ENCODE measurements at places on chromosomes 12 and 14. TPM values are rescaled to one million over a fixed set of nuclear protein-coding genes. Genes with fewer than 3 reads are reported as not detected.
A peak's percentile ranks its signal among the peaks of the same experiment; 100 is the strongest.

Gene RTL1
- total RNA-seq: not detected

Gene CDKN1B
- total RNA-seq: 49.2 TPM

Gene TRHDE
- total RNA-seq: 13.8 TPM

Gene TMEM179
- not detected for total RNA-seq

Gene KLHL28
- total RNA-seq: 7.4 TPM

Gene SRGAP1
- 5.8 TPM for total RNA-seq

Gene TIMELESS
- 6.4 TPM for total RNA-seq

Gene BEST3
- total RNA-seq: not detected

Gene CLEC6A
- not detected for total RNA-seq

Gene COX8C
- not detected for total RNA-seq

Gene MSI1
- total RNA-seq: 5.8 TPM

Gene OTOGL
- 1.7 TPM for total RNA-seq

Gene C1QL4
- total RNA-seq: not detected

Gene MMP17
- total RNA-seq: 32.2 TPM

Gene EVL
- total RNA-seq: 127 TPM

Gene GZMH
- not detected for total RNA-seq

- H3K4me1 ChIP-seq: no peaks in the 10 kb centered on the region
- DNase-seq: no peak
- H3K27ac ChIP-seq: no peak overlapping the region
- H3K4me3 ChIP-seq: no peak overlapping the region
- H3K36me3 ChIP-seq: no peaks in the 10 kb centered on the region
These were observed 29.3 kb downstream of the MYF5 start for GRCh38 chr12:80745851-80746505.

DNA sequence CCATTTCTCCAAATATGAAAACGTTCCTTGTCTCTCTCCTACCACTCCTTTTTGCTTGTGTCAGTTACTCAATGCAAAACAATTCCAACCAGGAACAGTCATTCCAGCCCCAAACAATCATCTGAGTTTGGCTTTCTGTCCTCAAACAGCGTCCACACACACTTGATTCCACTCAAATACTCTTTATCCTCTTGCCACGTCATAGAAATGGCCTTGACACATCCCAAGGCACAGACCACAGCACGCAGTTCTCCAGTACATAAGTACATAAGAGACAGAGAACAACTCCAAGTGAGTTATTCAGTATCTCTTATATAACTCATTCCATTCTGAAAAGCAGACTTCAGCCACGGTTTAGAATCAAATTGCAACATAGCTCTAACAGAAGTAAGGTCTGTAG is 299.2 kb downstream of the RPS29 start:
- no peaks in the 10 kb centered on the region for H3K27me3 ChIP-seq
- H3K27ac ChIP-seq: no peak overlapping the region
- no peaks in the 10 kb centered on the region for H3K36me3 ChIP-seq

- no peaks in the 10 kb centered on the region for H3K36me3 ChIP-seq
- H3K4me1 ChIP-seq: no peaks in the 10 kb centered on the region
- no peak overlapping the region for H3K27ac ChIP-seq
- no peaks in the 10 kb centered on the region for H3K27me3 ChIP-seq
- no peak overlapping the region for H3K4me3 ChIP-seq
These were observed 18.5 kb upstream of the ANO2 start for GRCh38 chr12:5963515-5963914.

DNA sequence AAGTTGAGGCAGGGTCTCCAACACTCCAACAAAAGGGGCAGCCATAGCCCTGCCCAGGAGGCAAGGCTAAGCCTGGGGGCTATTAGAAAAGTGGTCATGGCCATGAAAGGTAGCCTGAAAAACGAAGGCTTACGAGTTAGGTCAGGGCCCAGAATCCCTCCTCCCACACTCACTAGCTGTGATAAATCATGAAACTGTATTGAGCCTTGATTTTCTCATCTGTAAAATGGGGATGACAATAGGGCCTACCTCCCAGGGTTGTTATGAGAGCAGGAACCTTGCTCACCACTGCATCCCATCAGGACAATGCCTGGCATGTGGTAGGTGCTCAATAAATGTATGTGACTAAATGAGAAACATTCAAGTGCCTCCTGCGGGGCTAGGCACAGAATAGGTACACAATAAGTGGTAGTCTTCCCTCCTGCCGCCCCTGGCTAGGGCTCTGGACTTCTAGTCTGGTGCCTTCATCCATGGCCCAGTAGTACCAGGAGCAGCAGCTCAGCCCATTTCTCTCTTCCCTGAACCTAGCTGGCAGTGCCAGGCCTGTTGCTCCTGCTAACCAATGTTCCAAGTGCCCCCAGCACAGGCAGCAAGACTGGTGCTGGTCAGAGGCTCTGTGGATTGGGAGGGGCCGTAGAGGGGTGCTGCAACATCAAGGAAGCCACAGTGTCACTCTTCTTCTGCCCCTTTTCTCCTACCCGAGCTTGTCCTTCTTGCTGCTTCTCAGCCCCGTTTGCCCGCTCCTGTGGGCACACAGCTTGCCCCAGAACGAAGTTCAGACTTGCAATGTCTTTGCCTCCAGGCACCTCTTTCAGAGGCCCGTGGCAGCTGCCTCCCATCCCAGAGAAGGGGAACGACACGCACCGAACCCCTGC is 7.8 kb downstream of the PGF start:
- no peaks in the 10 kb centered on the region for H3K27me3 ChIP-seq
- H3K27ac ChIP-seq: peak overlapping the region; percentile 21
- no peak overlapping the region for H3K4me3 ChIP-seq

GRCh38 chr12:105524961-105525360 is 194.5 kb downstream of the C12orf75 start:
- no peaks in the 10 kb centered on the region for H3K27me3 ChIP-seq
- no peak overlapping the region for H3K27ac ChIP-seq
- no peak for DNase-seq

DNA sequence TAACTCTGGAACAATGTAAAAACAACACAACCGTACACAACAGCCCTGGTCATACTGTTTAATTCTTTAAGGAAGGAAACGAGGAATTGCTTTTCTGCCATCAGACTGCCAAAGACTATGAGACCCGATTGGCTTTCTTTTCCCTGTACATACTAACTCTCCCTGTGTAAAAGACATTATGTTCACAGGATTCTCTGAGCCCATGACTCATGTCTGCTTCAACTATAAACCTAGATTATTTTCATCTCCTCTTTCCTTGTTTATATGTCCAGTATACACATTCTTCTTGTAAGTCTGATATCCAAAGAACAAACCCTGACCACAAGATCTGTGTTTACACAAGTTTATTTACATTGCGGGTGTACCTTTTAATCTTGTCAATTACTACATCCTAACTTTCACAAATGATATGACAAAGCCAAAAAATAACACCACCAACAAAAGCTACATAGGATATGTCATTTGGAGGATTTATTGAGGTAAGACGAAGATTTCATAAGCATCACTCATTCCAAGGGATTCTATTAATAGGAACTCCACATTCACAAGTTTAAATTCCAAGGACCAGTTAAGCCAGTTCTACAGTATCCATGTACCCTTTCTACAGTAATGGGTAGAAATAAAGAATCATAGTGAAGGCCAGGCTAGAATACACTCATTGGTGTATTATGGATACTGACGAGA is 67.3 kb downstream of the STXBP6 start:
- H3K27me3 ChIP-seq: no peaks in the 10 kb centered on the region
- DNase-seq: no peak
- no peaks in the 10 kb centered on the region for H3K36me3 ChIP-seq
- H3K4me3 ChIP-seq: no peak overlapping the region
- no peak overlapping the region for H3K27ac ChIP-seq
- no peaks in the 10 kb centered on the region for H3K4me1 ChIP-seq

DNA sequence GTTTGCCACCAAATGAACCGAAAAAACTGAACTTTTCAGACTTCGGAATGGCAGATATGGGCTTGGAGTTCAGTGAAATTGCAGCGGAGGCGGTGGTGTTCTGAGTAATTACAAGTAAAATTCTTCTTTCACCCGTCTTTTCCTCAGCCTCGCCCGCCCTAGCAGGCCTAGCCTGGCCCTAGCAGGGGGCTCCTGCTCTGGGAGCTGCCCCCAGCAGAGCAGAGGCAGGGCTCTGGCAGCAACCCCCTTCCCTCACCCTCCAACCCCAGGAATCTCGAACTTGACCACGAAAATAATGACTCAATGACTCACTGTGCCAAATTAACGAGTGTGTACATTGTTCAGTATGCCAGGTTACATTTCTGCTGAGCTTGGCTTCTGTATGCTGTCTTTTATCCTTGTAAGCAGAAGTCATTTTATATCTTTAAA is 1.1 kb downstream of the PAPLN start:
- DNase-seq: peak; percentile 44
- H3K4me1 ChIP-seq: peaks cover 32% of the 10 kb centered on the region
- no peaks in the 10 kb centered on the region for H3K36me3 ChIP-seq

GRCh38 chr12:53208435-53208834 is 1.4 kb upstream of the ITGB7 start:
- no peaks in the 10 kb centered on the region for H3K4me1 ChIP-seq
- no peaks in the 10 kb centered on the region for H3K36me3 ChIP-seq
- H3K27me3 ChIP-seq: no peaks in the 10 kb centered on the region
- peak overlapping the region; percentile 72 for H3K27ac ChIP-seq

DNA sequence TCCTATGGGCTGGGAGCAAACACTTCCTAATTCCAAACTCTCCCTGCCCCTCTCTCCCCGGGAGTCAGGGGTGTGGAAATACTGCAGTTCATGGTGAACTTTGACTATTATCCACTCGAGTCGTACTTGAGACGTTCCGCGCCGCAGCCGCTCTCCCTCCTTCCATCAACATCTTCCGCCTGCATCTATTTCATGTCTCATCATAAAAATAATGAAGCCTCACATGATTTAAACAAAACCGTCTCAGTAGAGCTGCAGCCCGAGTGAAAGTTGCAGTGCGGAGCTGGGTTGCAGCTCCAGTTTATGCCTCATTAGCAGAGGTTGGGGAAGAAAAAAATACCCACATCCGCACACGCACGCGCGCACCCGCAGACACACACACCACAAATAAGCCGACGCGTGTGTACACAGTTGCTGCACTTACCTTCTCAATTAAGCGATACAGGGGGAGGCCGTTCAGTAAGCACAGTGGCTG is 283 bp downstream of the LMO3 start:
- H3K4me1 ChIP-seq: no peaks in the 10 kb centered on the region
- peaks cover 11% of the 10 kb centered on the region for H3K27me3 ChIP-seq
- peak overlapping the region; percentile 30 for H3K27ac ChIP-seq
- DNase-seq: no peak
- H3K4me3 ChIP-seq: peak overlapping the region; percentile 40
- no peaks in the 10 kb centered on the region for H3K36me3 ChIP-seq

DNA sequence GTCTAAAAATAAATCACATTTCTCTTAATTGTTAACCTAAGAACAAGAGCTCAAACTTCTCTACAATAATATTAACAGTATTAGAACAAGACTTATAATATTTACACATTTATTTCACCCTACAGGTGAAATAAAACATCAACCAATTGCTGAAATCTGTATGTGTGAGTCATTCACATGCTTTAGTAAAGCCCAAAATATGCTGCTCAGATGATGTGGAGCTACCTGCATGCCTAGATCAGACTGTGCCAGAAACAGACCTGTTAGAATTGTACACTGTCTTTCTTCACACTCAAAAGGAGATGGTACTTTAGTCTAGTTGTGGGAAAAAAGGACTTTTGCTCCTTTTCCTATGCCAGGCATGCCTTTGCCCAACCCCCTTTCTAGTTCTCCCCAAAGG is 54.7 kb downstream of the RPS6KA5 start:
- H3K27me3 ChIP-seq: no peaks in the 10 kb centered on the region
- DNase-seq: no peak
- H3K27ac ChIP-seq: no peak overlapping the region
- no peaks in the 10 kb centered on the region for H3K36me3 ChIP-seq

GRCh38 chr12:45186762-45187161 is 29.1 kb upstream of the ANO6 start:
- H3K4me1 ChIP-seq: peaks cover 6% of the 10 kb centered on the region
- H3K4me3 ChIP-seq: no peak overlapping the region
- no peak overlapping the region for H3K27ac ChIP-seq
- H3K36me3 ChIP-seq: no peaks in the 10 kb centered on the region

DNA sequence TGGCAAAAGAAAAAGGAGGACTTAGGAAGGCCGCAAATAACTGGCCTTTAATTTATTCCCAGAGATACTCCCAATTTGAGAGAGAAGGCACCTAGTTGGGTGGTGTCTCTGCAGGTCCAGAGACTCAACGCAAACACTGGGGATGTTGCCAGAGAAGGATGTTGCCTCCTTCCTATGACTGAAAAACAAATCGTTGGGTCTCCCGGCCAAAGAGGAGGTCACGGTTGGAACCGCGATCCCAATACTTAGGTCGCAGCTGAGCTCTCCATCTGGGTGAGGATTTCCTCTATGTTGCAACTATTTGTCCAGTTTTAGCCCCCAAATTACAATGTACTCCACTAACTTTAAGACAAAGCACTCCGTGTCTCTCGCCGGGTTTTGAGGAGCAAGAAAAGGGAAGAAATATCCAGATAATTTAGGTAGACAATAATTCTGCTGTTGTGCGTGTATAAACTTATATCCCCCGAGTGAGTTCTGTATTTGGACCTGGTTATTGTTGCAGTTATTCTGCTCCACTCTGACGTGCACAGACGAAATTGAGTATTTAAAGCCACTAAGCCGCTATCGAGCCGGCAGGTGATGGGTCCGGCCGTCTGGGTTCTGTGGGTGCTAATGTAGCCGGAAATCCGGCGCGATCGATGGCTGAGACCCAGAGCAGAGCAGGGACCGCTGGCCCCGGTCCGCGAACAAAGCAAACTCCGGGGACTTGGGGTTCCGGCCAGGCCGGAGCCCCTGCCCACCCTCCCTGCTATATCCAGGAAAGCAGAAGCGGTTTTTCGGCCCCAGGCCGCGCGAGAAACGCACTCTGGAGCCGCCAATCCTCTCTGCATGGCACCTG is 5.7 kb downstream of the HOXC12 start:
- H3K27me3 ChIP-seq: no peaks in the 10 kb centered on the region
- no peak overlapping the region for H3K27ac ChIP-seq
- H3K4me1 ChIP-seq: no peaks in the 10 kb centered on the region
- H3K4me3 ChIP-seq: no peak overlapping the region
- no peak for DNase-seq

- no peaks in the 10 kb centered on the region for H3K36me3 ChIP-seq
- H3K27me3 ChIP-seq: no peaks in the 10 kb centered on the region
- peaks cover 5% of the 10 kb centered on the region for H3K4me1 ChIP-seq
- no peak for DNase-seq
- H3K27ac ChIP-seq: peak overlapping the region; percentile 79
- peak overlapping the region; percentile 88 for H3K4me3 ChIP-seq
These were observed 642 bp upstream of the PHC1 start for GRCh38 chr12:8913702-8914032.
